ENCODE measurements at places on chromosomes 2 and 18.

DNA sequence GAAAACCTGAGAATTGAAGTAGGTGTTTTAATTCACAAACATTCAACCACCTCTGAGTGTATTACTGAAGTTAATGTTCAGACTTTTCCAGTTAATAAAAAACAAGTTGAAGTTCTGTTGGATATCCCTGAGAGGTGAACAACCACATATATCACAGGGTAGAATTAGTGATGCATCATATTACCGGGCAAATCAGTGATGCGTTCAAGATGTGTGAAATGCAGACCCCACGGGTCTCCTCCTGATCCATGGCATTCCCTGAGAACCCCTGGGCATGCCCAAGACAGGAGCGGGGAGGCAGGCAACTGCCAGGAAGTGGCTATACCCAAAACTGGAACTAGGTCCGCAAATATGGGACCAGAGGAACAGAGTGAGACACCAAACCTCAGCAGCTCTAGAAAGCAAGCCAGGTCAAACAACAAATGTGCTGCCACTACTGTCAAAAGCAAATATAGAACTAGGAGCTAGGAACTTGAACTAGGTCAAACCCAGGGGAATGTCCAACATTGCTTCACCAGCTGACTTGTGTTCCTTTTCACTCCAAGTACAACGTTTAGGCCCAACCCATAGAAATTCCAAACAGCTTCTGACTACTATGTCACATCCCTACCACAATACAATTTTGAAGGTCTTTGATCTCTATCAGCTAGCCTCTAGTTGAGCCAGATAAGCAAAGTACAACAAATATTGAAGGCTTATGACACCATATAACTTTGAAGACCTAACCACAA is 20.2 kb downstream of the PSTPIP2 start:
- H3K27me3 ChIP-seq = no peaks in the 10 kb centered on the region
- no peaks in the 10 kb centered on the region for H3K4me1 ChIP-seq
- no peak overlapping the region for H3K4me3 ChIP-seq
- H3K27ac ChIP-seq = no peak overlapping the region
- H3K36me3 ChIP-seq = no peaks in the 10 kb centered on the region
- no peak for DNase-seq

DNA sequence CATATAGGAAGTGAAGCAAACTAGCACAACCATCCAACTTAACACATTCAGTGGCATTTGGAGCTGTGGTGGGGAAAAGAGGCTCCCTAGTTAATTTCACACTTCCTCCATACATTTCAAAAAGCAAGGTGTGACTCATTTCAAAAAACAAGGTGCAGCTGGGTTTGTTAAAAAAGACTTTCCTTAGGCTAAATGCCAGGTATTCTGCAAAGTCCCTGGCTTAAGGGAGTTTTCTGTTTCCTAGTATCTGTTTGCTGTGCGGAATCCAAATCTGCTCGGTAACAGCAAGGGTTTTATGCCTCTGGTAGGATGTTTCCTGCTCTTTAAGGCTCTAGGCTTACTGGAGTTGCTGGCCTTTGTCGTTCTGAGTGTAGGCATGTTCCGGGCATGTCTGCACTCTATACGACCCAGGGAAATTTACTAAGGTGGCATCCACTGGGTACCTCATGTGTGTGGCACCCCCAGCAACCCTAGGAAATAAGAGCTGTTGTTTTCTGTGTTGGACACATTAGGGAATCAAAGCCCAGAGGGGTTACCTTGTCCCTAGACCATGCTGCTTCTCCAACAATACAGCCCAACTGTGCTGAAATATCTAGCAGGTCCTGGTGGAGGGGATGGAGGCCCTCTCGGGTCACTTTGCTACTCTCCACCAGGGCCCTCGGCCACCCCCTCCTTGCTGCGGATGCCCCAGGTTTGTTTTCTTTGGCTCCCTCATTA is 634 bp upstream of the MSGN1 start:
- no peaks in the 10 kb centered on the region for H3K4me1 ChIP-seq
- H3K4me3 ChIP-seq = no peak overlapping the region
- no peak overlapping the region for H3K27ac ChIP-seq
- H3K27me3 ChIP-seq = peaks cover 6% of the 10 kb centered on the region

DNA sequence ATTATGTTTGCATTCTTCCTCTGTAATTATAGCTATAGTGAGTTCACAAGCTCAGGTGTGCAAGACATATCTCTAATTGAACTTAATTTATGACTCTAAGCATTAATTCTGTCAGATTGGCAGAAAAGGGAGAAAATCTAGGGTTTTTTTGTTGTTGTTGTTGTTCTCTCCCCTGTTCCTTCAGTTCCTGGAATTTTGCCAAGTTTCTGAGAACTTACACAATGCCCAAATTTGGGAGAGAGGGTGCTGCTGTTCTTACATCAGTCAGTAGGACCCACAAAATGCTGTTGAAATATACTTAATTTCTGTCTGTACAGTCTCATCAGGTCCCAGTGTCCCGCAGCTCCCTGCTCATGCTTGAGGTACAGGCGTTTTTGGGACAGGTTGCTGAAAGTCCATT is 221.8 kb upstream of the RBMS1 start:
- no peaks in the 10 kb centered on the region for H3K4me1 ChIP-seq
- no peaks in the 10 kb centered on the region for H3K36me3 ChIP-seq
- H3K27ac ChIP-seq = no peak overlapping the region
- no peak overlapping the region for H3K4me3 ChIP-seq

DNA sequence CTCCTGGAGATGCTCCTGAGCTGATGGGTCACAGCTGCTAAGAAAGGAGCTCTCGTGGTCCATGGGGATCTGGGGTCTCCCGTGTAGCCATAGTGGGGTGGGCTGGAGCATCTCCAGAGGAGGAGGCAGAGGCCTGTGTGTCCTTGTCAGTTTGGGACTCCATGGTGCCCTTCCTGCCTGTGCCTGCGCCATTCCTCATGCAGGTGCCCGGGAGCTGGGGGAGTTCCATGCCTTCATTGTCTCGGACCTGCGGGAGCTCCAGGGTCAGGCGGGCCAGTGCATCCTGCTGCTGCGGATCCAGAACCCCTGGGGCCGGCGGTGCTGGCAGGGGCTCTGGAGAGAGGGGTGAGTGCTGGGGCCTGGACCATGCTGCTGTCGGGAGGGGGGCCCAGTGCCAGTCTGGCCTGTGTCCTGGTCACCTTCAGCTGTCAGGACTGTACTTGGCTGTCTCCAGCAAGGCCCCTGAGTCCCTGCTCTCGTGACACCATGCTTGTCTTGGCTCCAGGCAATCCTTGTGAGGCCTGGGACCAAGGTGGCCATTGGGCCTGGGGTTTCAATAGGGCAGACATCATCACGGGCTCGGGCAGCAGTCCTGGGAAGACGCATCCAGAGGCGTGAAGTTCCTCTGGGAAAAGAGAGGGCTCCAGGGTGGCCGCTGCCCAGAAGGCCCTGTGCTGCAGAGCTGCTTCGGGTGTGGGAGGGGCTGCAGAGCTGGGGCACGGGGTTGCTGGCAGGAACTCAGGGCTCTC is 7.3 kb downstream of the CAPN10 start:
- no peak overlapping the region for H3K27ac ChIP-seq
- H3K4me3 ChIP-seq = no peak overlapping the region
- 0 out of 2 replicates have a peak, but pooled peaks cover 1% of the 10 kb centered on the region for H3K4me1 ChIP-seq

DNA sequence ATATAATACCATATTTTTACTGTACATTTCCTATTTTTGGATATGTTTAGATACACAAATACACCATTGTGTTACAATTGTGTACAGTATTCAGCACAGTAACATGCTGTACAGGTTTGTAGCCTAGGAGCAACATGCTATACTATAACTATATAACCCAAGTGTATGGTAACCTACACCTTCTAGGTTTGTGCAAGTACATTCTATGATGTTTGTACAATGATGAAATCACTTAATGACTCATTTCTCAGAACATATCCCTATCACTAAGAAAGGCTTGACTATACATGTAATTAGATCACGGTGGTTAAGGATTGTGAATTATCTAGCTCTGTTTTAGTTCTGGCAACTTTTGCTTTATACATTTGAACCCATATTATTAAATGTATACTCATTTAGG is 31.3 kb downstream of the NPHP1 start:
- H3K4me3 ChIP-seq = no peak overlapping the region
- H3K36me3 ChIP-seq = no peaks in the 10 kb centered on the region
- no peaks in the 10 kb centered on the region for H3K4me1 ChIP-seq
- no peak for DNase-seq

DNA sequence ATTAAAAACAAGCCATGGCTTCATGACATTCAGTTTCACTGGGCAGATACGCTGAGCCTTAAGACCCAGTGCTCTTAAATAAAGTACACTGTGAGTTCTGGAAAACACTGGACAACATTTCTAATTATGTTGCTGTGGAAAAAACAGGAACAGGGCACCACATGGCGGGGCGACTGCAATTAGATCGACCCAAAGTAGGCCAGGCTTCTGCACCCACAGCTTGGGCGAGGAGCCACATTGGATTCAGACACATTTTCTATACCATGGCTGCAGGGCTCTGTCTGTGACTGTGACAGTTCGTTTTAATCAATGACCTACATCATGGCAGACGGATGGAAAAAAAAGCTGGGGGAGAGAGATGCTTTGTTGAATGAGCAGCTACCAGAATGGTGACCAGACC is 227.2 kb upstream of the HS6ST1 start:
- H3K27ac ChIP-seq = no peak overlapping the region
- H3K4me3 ChIP-seq = no peak overlapping the region
- H3K36me3 ChIP-seq = no peaks in the 10 kb centered on the region
- H3K27me3 ChIP-seq = no peaks in the 10 kb centered on the region
- no peaks in the 10 kb centered on the region for H3K4me1 ChIP-seq

DNA sequence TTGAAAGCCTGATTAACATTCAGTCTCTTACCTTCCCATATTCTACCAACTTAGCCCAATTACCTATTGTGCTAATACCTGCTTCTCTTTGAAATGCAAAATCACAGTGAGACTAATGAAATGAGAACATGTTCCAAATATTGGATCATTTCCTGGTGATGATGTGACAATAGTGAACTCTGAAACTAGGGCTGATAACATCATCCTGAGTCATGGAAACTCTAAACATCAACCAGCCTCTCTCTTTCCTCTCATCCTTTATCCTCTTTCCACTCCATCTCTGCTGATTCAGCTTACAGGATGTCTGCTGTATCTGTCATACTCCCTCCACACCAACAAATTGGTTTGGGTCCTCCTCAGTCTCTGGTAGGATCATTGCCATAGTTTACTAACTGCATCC is 98.8 kb upstream of the NCKAP5 start:
- DNase-seq = no peak
- H3K4me1 ChIP-seq = no peaks in the 10 kb centered on the region
- no peaks in the 10 kb centered on the region for H3K36me3 ChIP-seq
- H3K27ac ChIP-seq = no peak overlapping the region

DNA sequence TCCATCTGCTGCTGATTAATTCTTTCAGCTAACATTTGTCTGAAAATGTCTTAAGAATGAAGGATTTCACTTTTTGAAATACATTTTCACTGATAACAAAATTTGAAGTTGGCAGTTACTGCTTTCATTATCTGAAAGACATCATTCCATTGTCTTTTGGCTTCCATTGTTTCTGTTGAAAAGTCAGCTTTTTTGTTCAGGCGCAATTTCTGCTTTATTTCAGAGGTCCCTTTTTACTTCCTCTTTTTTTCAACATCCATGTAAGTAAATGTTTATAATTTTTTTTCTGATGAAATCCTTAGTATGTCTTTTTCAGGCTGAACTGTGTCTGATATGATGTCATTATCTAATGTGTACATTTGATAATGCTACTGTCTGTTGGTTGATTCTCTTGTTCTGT is 184.2 kb downstream of the RND3 start:
- H3K4me1 ChIP-seq = no peaks in the 10 kb centered on the region
- H3K36me3 ChIP-seq = no peaks in the 10 kb centered on the region
- DNase-seq = no peak
- H3K27me3 ChIP-seq = no peaks in the 10 kb centered on the region
- H3K27ac ChIP-seq = no peak overlapping the region
